ENCODE measurements at places on chromosomes 6 and 20.

DNA sequence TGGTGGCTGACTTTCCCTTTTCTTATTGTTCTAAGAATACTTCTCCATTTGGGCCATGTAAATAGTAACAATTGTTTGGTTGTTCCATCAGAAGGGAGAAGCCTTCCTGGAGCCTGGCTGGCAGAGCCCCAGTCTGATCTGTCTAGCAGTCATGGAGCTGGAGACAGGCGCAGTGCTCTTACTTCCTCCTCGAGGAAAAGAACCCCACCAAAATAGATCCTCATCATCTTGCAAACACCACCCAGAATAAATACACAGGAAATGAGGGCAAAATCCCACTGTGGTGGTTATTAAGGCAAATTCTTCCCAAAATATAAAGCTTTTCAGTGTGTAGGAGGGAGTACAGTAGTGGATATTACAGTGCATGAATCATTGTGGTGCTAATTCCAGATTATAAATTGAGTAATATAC, 195.1 kb upstream of the SGK1 start:
- no peak for DNase-seq

DNA sequence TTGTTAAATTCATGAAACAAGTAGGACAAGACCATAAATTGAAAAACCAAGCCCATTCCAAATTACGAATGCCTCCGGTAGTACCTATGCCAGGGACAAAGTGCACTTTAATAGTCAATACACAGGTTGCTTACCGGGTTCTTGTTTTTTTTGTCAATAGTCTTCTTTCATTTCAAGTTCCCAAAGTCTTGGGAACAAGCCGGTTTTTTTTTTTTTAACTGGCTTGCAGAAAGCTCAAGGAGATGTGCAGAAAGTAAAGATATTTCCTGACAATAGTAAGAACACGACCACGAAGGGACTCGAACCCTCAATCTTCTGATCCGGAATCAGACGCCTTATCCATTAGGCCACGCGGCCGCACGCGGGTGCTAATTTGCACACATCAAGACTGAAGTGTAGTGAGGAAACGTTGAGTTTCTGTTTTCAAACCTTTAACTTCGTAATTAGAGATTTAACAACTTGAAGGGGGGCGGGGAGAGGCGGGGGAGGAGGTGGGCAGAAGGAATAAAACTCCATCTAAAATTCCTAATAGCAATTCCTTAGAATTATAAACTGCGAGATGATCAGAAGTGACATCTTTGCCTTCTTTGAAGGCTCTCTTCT, 181.0 kb downstream of the TRIM27 start:
- peak; percentile 86 for DNase-seq

DNA sequence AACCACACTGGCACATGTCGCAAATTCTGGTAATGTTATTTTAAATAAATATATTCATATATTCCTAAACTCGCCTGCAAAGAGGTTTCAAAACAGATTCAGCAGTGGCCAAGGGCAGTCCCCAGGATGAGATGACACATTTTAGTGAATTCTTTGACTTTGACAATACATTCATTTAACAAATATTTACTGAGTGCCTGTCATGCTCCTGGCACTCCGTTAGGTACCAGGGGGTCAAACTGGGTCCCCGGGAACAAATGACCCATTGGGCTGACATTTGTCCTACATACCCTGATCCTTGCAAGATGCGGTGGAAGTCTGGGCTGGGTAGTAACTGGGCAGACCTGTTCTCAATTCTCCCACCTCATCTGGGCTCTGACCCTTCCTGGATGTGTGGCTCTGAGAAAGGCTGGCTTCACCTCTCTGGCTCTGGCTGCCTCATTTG, 74.9 kb downstream of the FYN start:
- DNase-seq = no peak

GRCh38 chr20:675453-676314, at the start of gene SCRT2:
Gene SCRT2, minus strand, starts transcription at chr20:675802. Its CDS starts 201 bp downstream, at chr20:675601.
- no peak for DNase-seq

- DNase-seq = no peak
Observed at GRCh38 chr6:71403422-71404134, 115.0 kb downstream of the OGFRL1 start.

GRCh38 chr20:1800180-1800579, 95.0 kb upstream of the SIRPA start:
- no peak for DNase-seq

DNA sequence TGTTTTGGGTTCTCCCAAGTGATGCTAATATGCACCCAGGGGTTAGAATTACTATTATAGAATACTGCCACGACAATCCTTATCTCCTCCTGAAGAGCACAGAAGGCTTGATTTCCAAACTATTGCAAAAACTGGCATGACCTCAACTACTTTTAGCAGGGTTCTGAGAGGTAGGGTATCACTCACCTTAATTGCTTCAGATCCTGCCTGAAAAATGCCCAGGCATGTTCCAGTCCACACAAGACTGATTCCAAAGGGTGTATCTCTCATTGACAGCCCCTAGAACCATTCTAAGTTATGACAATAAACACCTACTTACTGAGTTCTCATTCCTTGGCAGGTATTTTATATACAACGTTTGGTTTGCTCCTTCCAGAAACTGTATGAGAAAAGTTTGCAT, 5.0 kb upstream of the DSE start:
- no peak for DNase-seq

GRCh38 chr6:40907198-40907701, 131.8 kb downstream of the UNC5CL start:
- DNase-seq = no peak

DNA sequence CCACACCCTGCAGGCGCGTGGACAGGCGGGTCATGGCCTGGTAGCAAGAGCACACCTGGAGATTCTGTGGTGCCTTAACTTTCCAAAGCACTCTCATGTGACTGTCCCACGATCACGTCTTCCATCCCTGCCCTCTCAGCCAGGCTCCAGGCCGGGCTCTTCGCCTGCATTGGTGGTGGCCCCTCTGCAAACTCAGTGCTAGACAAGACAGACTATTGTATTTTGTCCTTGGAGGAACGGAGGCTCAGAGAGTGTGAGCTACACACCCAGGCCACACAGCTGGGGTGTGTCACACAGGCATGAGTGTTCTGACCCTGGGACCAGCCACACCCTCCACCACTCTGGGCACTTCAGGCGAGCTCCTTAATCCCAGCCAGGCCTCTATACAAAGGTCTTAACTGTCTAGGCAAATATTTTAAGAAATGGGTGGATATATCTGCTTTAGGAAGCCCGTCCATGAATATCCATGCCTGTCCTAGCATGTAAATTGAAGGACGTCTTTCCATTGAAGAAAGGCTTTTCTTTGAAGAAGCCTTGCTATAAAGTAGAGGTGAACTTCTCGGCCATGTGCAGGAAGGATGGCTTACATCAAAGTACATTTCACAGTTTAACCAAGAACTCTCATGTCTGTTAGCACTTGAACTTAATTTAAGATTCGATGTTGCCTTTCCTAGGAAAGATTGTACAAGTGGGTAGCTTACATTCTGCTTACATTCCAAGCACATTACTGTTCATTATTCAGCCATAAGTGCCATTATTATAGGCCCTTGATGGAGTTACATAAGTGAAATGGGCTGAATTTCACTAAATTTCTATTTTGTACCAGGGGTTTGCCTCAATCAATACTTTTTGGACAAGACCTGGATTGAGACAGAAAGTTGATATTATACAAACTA, 263.9 kb downstream of the DLL1 start:
- DNase-seq = no peak

- no peak for DNase-seq
Observed at GRCh38 chr6:32252331-32253009, 28.6 kb upstream of the NOTCH4 start.

- no peak for DNase-seq
Observed at GRCh38 chr6:126170978-126171382, 168.9 kb upstream of the CENPW start.

DNA sequence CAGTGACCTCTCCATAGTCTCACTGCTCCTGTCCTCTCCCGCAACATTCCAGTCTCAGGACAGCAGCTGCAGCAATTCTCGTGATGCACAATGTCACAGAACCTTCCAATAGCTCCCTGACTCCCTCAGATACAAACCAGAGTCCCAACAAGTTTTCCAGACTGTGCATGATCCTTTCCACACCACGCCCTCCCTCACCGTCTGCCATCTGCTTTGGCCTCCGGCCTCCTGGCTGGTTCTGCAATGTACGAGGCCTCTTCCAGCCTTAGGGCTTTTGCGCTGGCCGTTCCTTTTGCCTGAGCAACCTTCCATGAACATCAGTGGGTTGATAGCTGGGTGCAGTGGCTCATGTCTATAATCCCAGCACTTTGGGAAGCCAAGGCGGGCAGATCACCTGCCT, 9.6 kb downstream of the FNDC1 start:
- no peak for DNase-seq

DNA sequence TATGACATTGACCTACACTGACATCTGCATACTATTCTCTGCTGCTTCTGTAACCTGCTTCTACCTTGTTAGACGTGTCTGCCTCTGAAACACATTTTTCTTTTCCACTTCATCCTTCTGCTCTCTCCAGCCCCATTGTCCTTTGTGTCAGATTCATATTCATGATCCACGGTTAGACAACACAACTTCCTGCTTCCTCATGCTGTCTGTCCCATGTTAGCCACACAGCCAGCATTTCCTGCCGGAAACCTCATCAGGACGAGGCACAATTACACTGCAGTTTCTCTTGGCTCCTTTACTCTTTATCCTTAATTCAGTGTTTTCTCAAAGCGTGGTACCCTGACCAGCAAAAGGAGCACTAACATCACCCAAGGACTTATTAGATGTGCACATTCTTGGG, 150.2 kb downstream of the TBC1D7 start:
- no peak for DNase-seq

GRCh38 chr6:137571854-137572253, 77.7 kb upstream of the OLIG3 start:
- peak; percentile 59 for DNase-seq

GRCh38 chr20:43786885-43787284, 60.1 kb upstream of the GTSF1L start:
- no peak for DNase-seq

DNA sequence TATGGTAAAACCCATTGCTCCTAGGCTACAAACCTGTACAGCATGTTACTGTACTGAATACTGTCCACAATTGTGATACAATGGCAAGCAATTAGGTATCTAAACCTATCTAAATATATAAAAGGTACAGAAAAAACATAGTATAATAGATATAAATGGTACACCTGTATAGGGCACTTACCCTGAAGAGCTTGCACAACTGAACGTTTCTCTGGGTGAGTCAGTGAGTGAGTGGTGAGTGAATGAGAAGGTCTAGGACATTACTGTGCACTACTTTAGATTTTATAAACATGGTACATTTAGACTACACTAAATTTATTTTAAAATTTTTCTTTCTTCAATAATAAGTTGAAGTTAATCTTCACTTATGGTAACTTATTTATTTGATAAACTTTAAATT, 119.9 kb upstream of the CEP85L start:
- DNase-seq = no peak

- DNase-seq = no peak
Observed at GRCh38 chr6:113556775-113557174, 300.4 kb upstream of the MARCKS start.

Data from HCT116 (cell line).